GM23248 (cell line): ENCODE measurements at places on chromosomes 3 and 15.

GRCh38 chr15:96037584-96037983 lies 292.9 kb upstream of the NR2F2 start:
- DNase-seq: no peak

DNA sequence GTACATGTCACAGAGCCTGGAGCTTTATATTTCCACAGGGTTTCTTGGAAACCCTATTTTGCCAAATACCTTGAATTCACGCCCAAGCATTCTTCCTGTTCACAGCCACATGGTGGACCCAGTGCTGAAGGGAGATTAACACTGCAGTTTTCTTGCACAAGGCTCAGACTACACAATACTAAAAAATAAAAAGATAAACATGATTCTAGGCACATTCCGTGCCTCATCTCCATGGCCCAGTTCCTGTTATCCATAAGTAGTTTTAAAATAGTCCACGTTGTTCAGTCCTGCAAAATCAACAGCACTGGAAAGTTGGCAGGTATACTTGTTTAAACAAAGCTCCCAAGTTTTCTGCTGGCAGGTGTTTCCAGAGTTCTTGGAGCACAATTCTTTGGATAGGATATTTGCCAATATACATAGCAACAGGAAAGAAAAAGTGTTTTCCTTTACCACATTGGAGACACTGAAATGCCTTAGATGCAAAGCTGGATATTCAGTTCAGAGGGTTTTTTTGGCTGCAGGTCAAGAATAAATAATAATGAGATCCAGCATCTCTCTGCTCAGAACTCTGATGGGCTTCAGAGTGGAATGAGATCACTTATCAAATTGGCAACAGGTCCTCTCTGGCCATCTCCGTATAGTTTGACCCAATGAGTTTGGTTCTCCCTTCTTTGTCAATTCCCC lies 88.1 kb upstream of the TGFBR2 start:
- DNase-seq: no peak

DNA sequence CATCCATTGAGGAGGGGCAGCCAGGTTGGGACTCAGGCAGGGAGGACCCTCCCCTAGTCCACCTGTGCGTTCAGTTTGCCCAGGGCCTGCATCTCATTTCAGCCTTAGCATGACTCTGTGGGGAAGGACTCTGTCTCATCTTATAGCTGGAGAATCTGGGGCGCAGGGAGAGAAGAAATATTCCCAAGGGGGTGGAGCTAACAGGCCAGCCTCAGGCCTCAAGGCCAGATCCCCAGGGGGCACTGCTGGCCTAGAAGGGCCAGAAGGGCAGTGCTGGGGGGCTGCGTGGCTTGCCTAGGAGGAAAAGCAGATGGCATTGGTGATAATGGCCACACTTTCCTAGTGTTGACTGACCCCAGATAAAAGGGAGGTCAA lies 10.9 kb downstream of the AMOTL2 start:
- peak; percentile 64 for DNase-seq

- DNase-seq: no peak
Measured at GRCh38 chr15:62492900-62493299, 327.8 kb upstream of the C2CD4B start.

GRCh38 chr3:190825386-190826016 lies 37.0 kb downstream of the GMNC start:
- peak; percentile 33 for DNase-seq

DNA sequence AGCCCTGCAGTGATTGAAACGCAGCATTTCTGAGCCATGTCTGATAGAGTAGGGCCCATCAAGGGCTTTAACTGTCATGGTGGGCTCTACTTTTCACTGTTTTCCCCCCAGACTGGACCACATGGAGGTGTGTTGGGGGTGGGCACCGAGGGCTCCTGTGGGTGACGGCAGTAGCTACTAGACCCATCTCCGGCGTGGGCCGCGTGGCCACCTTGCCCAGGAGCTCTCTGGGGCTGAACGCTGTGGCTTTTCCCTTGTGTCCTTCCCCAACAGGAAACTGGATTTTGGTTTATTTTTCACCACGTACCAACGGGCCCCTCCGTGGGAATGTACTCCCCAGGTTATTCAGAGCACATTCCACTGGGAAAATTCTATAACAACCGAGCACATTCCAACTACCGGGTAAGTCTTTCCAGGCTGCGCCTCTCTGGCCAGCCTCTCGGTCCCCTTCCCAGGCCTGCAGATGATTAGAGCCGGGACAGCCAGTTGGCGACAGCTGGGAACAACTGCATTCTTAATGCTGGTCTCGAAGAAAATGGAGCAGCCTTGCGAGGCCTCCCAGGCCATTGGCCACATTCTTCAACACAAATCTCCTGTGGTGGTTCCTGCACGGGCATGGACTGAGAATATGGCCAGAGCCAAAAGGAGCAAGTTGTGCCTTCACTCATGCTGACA lies 67.7 kb downstream of the MESD start:
- no peak for DNase-seq

DNA sequence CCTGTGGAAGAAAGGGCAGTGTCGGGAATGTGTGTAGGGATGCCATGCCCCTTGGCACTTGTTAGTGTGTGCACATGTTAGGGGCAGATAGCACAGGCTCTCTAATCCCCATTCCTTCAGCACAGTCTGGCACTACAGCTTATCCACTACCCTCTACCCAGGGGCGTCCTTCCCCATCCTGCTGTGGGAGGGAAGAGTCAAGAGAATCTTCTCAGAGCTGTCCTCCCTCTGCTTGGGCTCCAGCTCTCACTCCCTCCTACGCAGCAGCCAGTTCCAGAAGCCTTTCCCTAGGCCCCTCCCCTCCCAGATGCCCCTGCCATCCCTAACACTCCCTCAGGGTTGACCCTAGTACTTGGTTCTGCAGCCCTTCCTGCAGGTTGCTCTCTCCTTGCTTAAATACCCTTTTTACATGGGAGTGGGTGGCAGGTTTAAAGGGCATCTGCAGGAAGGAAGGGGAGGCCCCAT lies 815 bp upstream of the GRM2 start:
- no peak for DNase-seq

GRCh38 chr3:187773233-187774184 lies 28.2 kb upstream of the BCL6 start:
- DNase-seq: no peak

DNA sequence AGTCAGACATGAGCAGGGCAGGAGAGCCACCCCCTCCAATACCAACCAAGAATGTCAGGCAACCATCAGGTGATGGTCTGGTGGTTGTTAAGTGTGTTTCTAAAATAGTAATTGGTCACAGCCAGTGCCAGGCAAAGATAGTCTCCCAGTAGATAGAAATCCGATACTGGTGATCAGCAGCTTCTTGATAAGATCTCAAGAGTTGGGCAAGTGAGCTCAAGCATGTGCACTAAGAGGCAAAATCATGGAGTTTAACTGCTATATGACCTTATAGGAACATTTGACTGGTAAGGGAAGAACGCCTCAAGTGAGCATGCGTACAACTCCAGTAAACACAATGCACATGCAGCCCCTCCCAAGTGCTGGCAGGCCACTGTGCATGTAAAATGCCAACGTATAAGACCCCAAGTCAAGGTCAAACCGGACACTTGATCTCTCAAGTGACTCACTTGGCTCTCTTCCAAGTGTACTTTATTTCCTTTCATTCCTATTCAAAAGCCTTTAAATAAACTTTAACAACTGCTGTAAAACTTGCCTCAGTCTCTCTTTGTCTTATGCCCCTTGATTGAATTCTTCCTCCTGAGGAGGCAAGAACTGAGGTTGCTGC lies 36.0 kb upstream of the CBLB start:
- DNase-seq: peak; percentile 19

- peak; percentile 29 for DNase-seq
Measured at GRCh38 chr15:95405447-95405846, 925.1 kb upstream of the NR2F2 start.

GRCh38 chr15:90074023-90074422 lies 28.2 kb downstream of the IDH2 start:
- no peak for DNase-seq

- no peak for DNase-seq
Measured at GRCh38 chr3:133269393-133269792, 130.5 kb upstream of the BFSP2 start.

- DNase-seq: no peak
Measured at GRCh38 chr3:58192069-58192468, 18.7 kb downstream of the DNASE1L3 start.

- DNase-seq: no peak
Measured at GRCh38 chr3:112175037-112175436, 42.0 kb upstream of the GCSAM start.

- no peak for DNase-seq
Measured at GRCh38 chr3:124137216-124137615, 145.3 kb upstream of the ROPN1 start.

DNA sequence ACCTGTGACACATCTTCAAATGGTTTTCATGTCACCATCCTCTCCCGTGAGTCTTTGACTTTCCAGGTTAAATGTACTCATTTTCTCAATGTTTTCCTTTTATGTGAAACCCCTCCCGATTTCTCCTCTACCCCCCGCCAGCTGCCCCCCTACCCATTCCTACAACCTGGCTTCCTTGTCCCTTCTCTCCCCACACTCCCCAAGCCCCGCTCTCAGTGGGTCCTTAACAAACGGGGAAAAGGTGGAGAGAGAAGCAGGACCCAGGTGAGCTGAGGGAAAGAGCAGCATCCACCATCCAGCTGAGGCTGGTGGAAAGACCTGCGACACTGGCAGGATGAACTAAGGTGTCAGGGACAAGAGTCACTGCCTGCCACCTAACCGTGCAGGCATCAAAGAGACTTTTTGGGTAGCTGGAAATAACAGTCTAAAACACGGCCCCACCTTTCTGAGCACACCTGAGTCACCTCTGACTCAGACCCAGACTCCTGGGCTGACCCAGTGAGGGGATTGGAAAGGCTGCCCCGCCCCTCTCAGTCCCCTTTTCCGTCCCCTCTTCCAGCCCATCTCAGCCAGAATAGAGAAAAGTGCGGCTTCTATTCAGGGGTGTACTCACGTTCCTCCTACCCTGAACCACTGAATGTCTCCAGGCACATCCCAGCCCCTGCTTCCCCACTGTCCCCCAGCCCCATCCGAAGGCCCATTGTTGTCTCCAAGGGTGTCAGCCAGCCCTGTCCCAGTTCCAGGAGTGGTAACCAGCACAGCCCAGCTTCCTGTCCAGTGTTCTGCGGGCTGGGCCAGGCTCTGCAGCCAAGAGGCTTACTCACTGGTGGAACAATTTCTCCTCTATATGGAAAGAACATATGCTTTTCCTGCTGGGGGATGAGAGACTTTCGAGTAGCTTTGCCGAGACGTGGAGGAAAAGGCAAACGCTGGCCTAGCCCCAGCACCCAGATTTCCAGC lies 20.4 kb downstream of the ISG20 start:
- peak; percentile 88 for DNase-seq

DNA sequence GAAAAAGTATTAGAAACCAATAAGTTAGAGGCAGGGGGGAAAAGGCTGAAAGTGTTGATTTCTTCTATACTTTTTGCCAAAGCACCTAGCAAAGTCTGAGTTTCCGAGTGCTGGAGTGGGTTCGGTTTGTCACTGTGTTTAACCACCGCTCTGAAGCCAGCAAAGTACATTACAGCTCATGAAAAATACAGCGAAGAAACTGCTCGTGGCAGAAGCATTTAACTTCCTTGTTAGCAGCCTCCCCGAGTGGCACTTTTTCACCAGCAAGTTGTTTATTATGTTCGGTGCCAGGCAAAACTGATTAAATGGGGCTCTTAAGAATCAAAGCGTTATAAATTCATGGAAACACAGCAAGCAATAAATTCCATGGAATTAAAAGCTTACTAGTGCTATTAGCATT lies 313.6 kb downstream of the FOXP1 start:
- DNase-seq: no peak

- DNase-seq: peak; percentile 95
Measured at GRCh38 chr15:60972301-60972700, 256.8 kb downstream of the RORA start.

DNA sequence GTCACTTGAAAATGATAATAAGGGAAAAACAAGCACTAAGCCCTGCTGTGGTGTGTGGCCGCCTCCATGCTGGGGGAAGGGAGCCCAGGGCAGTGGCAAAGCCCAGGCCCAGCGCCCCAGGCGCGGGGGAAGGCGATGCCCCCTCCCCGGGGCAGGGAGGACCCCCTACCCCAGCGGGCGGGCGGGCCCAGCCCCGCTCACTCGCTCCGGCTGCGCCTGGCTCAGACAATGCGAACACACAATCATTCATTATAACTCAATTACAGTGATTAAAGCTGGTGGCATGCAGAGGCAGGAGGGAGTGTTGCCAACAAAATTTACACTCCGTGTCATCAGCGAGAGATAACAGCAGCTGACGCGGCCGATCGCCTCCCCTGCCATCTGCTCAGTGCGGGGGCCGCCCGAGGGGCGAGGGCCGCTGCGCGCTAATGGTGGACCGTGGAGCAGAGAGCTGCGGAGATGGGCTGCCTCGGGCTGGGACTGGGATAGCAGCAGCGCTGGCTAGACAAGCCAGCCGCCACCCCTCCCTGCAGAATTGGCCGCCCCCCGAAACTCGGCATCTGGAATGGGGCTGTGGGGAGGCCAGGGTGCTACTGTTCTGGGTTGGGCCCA lies 64.1 kb downstream of the TLE3 start:
- DNase-seq: peak; percentile 88
